Activated CD4-positive, alpha-beta T cell treated with anti-CD3 and anti-CD28 coated beads, Interleukin-2, amount 50 U/mL, for 4 hours (primary cell): ENCODE measurements at places on chromosomes 12 and 14.
A peak's percentile ranks its signal among the peaks of the same experiment; 100 is the strongest.

DNA sequence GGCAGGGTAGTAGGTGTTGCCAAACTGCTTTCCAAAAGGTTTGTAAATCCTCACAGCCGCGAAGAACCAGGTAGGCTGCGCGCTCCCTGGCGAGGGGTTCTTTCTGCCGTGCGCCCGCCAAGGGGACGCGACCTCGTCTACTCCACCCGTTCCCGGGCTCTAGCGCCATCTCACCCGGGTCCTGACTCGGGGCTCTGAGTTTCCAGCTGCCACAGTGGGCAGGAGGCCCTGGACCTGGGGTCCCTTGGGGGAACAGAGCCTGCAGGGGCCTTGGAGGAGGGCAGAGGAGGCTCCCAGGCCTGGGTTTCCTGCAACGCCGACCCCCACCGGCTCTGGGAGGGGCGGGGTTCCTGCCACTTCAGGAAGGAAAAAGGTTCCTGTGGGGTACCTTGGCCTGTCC lies 706 bp downstream of the ANHX start:
- no peak for DNase-seq

GRCh38 chr12:110005319-110005973 lies 6.2 kb downstream of the ANKRD13A start:
- DNase-seq, result no peak

GRCh38 chr12:65093606-65094005 lies 27.5 kb downstream of the WIF1 start:
- no peak for DNase-seq

DNA sequence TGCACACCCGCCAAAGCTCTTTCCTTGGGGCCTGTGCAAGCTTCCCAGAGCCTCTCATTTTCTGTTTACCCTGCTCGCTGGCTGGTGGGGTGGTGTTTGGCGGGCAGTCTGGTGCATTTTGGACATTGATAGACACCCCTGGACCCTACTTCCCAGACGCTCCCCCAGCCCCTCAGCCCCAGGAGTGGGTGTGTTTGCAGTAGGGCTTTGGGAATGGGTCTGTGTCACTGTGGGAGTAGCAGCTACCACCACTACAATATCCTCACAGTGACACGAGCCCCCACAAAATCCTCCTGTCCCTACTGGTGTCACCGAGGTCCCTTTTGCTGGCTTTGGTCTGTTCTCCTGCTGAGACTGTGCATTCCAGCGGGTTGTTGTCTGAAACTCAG lies 371.3 kb downstream of the TMEM121 start:
- DNase-seq, result no peak

DNA sequence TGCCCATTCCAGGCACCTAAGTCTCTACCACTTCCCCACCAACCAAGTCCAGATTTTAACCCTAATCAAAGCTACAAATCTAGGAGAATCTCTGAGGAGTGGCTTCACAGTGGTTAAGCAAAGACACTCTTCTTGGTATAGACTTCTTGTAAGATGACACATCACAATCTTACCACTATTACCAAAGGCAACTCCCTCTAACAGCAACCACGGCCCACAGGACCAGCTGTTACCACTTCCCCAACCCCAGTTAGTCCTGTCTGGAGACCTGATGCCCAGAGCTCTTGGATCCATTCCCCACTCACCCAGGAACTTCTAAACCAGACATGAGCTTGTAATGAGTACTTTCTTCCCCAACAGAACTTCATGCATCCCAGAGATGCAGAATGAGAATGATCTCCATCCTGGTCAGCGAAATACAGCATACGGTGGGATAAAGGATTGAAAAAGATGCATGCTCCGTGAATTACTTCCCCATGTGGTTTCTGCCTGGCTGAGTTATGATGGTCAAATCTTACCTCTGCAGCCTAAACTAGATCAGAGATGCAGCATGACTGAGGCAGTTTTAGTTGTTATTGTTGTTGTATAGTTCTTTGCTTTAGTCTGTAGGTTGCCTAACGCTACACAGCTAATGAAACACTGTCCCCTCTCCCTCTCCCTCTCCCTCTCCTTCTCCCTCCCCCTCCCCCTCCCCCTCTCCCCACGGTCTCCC lies 87.7 kb upstream of the FOXN3 start:
- no peak for DNase-seq

- no peak for DNase-seq
Observed at GRCh38 chr12:100171248-100171647, 28.6 kb upstream of the BLTP3B start.

DNA sequence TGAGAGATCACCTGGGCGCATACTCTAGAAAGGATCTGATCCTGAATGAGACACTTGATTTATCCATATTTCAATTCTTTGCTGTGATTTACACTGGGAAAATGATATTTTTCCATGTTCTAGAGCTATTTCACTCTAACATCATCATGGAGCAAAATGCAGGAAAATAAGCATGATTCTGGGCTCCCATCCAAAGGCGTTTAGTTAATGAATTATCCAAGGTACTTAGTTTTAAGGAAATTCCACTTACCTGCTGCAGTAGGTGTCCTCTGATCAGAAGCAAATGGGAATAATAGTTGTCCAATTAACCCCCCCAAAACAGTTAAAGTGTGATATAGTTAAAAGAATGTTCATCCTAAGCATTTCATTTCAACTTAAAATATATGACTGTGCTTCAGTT lies 204.5 kb upstream of the PRKD1 start:
- DNase-seq, result no peak

- no peak for DNase-seq
Observed at GRCh38 chr14:43855556-43855955, 651.5 kb downstream of the FSCB start.

- no peak for DNase-seq
Observed at GRCh38 chr12:47935184-47935583, 28.2 kb upstream of the TMEM106C start.

- DNase-seq, result no peak
Observed at GRCh38 chr12:102551186-102551585, 70.8 kb upstream of the IGF1 start.

DNA sequence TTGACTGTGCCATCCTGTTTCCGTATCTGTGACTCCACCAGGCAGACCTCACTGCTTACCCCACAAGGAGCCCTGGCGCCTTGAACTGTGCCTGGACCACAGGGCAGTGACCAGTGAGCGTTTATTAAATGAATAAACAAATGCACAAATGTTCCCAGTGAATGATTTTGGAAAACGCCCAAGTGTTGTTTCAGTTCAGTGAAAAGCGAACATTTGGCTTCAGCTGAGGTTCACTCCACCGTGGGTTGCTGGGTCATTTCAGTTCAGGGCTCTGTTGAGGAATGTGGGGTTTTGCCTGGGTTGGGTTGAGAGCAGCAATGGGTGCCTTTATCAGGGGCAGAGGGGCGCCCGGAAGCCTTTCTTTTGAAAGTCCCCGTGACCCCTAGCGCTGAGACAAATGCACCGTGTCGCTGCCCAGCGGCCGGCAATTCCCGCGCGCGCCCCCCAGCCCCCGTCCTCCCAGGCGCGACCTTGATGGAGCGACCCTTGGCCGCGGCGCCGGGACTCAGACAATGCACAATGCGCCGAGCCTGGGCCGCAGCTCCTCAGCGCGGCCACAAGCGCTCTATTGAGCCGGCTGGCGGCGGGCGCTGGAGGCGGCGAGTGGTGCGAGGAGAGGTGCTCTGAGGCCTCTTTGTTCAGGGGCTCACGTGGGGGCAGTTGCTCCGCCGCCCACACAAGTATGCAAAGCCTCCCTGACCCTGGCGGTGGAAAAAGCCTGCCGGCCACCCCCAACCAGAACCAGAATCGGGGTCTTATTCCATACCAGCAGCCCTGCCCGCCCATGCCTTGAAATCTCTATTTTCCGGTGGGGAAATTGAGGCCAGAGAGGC lies 40.5 kb upstream of the CLMN start:
- DNase-seq, result no peak

DNA sequence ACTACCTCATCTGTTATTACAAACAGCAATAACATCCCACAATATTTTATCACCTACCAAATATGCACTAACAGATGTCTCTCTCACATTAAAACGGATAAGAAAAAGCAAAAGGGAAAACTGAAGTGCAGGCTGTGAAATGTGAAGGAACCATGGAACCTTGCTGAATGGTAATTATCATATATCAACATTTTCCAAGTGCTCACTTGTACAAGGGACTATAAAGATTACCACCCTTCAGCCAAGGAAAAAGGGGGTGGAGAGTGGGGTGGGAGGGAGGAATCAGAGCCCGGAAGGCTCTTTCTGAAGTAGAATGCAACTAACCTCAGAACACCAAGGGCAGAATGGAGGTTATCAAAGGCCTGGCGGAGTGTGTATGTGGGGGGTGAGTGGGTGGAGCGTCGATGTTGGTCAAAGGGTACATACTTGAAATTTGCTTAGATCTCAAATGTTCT lies 1.2 kb downstream of the SNX6 start:
- DNase-seq, result peak; percentile 18

DNA sequence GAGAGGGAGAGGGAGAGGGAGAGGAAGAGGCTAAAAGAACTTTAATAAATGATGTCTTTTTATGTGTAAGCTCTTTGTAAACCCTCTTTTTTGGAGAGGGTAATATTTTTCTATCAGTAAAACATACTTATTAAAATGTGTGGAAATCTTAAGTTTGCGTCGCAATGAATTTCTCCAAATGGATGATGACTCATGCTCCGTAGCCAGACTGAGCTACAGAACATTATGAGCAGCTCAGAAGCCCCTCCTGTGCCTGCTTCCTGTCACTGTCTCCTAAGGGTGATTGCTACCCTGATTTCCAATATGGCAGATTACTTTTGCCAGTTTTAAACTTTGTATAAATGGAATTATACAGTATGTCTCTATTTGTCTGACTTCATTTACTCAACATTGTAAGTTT lies 13.0 kb upstream of the PYGL start:
- no peak for DNase-seq

DNA sequence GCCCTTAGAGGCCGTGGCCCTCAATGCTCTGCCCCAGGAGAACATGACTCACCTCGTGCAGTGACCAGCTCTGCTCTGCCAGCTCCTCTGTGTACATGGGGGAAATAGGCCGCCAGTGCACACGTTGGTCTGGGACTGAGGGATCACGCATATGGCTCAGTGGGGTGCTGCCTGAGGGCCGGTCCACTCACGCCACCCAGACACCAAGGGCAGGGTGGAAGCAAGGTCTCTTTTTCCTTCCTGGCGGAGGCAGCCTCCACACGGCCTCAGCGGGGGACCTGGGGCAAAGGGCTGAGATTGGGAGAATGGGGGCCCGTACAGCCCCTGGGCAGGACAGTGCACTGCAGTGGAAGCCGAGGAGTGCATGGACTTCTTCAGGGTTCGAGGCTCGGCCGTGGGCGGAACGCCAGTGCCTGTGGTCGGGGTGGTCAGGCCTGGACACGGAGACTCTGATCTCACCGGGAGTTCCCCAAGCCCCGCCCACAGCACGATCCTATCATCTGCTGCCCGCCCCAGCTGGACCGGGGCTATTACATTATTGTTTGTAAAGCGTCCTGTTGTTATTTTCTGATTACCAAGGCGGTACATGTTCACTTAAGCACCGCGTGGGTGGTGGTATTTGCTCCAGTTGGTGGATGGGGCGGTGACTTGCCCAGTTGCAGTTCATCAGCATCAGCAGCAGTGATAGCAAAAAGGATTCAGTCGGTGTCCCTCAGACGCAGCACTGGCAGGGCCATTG lies 38.8 kb upstream of the TDRD9 start:
- DNase-seq, result no peak

DNA sequence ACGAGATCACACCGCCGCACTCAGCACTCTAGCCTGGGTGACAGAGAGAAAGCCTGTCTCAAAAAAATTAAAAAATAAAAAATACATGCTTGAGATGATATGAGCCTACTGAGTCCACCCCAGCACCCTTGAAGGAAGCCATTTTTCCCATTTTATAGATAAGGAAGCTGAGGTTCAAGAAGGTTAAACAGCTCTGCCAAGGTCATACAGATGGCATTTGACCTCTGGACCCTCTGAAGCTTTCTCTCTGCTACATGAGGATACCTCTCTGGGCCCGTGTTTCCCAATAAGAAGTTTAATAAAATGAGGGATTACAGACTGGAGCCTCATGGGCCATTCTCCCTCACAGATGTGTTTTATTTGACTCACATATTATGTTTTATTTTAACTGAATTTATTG lies 53.9 kb upstream of the PNMA1 start:
- no peak for DNase-seq

DNA sequence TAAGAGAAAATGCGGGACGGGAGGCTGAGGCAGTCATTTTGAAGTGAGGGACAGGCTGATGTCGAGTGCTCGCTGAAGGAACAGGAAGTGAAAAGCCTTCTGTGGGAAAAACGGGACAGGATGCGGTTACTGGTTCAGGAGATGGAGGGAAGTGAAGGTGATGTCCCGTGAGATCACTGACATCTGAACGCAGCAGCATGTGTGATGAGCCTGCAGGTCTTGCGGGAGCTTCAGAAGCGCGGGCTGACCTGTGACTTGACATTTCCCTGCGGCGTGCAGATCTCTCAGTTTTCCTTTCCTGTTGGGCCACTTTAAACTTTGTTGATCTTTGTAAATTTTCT lies 77.8 kb downstream of the DDX51 start:
- DNase-seq, result no peak

GRCh38 chr12:123836292-123836691 lies 74.2 kb downstream of the DNAH10 start:
- DNase-seq, result no peak

- DNase-seq, result no peak
Observed at GRCh38 chr14:74723134-74723533, 10.2 kb downstream of the FCF1 start.

DNA sequence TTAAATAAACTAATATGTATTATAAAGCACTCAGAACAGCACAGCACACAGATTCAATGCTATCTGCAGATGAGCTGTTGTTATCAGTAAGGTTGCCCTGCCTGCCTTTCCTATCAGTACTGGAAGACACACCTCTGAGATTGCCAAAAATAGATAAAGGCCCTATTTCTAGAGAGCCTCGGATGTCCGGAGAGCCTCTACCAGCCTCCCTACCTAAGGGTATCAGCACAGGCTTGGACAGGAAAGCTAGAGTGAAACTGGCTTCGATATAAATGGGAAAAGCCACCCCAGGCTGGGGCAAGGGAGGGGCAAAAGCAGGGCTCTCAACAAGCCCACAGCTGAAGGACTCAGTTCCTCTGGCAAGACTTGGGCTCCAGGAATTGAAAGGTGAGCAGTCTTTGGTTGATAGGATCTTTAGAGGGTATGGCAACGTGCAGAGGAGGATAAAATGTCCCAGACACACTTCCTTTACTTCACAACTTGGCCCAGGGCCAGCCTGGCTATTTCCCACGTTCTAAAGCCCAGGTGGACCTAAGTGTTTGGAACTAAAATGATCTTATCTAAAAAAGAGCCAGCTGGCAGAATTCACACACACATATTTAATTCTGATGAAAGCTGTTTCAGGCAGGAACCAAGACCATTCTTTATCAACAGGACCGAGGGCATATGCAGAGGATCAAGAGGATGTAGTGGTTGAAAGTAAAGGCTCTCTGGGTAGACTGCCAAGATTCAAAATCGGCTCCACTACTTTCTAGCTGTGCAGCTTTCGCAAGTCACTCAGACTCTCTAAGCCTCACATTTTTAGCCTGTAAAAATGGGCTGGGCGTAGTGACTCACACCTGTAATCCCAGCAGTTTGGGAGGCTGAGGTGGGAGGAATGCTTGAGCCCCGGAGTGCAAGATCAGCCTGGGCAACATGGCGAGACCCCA lies 37.8 kb upstream of the ITPR2 start:
- DNase-seq, result no peak

GRCh38 chr12:42924482-42924881 lies 334.9 kb upstream of the PRICKLE1 start:
- DNase-seq, result no peak

GRCh38 chr14:99072433-99072832 lies 199.6 kb downstream of the BCL11B start:
- no peak for DNase-seq

- no peak for DNase-seq
Observed at GRCh38 chr14:59377491-59377890, 87.7 kb downstream of the GPR135 start.
